ENCODE measurements at places on chromosomes 4 and X. TPM values are rescaled to one million over a fixed set of nuclear protein-coding genes. Genes with fewer than 3 reads are reported as not detected.

Gene ADAD1
- total RNA-seq = not detected

Gene MTMR1
- 10.5 TPM for total RNA-seq

Gene FRMPD4
- not detected for total RNA-seq

Gene CA5B
- 4.3 TPM for total RNA-seq

Gene BEX1
- total RNA-seq = not detected

Gene HPRT1
- 7.6 TPM for total RNA-seq

Gene DGKK
- not detected for total RNA-seq

Gene EPHA5
- total RNA-seq = not detected

Gene BMPR1B
- total RNA-seq = 0.31 TPM

DNA sequence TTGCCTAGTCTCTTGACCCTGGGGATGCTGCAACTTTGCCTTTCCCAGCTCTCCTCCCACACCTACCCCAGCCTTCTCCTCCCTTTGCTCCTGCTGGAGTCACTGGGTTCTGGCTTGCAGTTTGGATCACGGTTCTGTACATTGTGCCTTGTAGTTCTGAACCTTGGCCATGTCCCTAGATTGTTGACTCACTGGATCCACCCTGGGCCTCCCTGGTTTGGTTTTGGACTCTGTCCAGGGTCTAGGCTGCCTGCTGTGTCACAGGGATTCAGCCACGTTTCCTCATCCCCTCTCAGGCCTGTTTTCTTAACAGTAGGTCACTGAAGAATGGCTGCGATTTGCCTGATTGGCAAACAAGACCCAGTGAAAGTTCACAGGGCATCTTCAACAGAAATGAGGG is 11.5 kb upstream of the GABRE start:
- no peak for DNase-seq

DNA sequence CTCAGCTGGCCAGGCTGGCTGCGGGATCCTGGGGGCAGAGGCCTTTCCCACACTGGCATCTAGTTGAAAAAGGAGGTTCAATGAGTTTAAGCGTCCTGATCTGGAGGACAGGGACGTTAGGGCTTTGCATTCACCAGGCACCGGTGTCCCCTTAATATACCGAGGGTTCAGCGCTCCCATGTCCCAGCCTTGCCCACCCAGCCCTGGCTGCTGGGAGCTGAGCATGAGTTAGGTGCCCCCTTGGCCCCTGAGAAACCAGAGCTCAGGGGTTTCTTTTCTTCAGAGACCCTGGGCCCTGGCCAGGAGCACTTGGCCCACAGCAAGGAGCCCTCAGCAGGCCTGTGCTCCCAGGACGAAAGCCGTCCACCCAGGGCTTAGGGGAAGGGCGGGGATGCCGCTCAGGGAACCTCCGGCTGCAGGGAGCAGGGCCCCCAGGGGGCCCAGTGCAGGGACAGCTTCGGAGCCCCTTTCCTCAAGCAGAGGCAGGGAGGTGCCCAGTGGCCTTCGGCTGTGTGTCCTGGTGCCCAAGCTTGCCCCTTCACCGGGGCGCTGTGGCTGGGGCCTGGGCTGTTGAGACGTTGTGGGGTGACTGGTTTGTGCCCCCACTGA is 20.9 kb upstream of the DUSP9 start:
- DNase-seq = peak; percentile 16

- DNase-seq = no peak
These were observed 4.3 kb upstream of the MAP7D3 start for GRCh38 chrX:136255541-136255940.

GRCh38 chr4:128232719-128233118 is 54.9 kb downstream of the PGRMC2 start:
- DNase-seq = no peak

GRCh38 chr4:15233264-15233597 is 194.6 kb upstream of the C1QTNF7 start:
- DNase-seq = no peak

DNA sequence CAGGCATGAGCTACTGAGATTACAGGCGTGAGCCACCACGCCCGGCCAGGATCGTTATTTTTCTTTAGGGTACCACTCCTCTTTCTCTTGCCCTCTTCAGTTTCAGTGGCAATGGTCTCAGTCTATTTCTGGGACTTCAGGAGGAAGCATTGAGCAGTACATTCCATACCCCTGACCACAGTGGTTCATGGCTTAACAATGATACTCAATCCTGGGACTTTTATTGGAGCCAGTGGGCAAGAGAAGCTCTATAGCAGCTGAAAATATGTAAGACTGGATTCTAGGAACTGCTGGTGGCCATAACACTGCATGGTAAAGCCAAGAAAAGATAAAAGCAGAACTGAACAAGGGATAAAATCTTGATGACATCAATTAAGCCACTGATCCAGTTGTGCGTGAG is 5.8 kb upstream of the CCNA2 start:
- no peak for DNase-seq

- no peak for DNase-seq
These were observed 271.6 kb downstream of the CENPC start for GRCh38 chr4:67273666-67274065.

DNA sequence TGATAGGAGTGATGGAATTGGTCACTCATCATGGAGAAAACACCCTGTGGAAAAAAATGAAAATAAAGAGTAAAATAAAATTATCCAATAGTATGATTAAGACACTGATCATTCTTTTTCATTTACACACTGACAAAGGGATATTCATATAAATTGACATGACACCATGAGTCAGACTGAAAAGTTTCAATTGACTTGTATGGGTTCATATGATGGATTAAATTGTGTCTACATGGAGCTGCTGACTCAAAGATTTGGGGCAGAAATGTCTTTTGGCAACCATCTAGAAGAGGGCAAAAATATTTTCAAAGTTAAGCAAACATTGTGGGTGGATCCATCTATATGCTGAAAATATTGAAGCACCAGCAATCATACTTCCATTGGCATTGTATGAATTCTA is 153.4 kb upstream of the PPP3CA start:
- no peak for DNase-seq

DNA sequence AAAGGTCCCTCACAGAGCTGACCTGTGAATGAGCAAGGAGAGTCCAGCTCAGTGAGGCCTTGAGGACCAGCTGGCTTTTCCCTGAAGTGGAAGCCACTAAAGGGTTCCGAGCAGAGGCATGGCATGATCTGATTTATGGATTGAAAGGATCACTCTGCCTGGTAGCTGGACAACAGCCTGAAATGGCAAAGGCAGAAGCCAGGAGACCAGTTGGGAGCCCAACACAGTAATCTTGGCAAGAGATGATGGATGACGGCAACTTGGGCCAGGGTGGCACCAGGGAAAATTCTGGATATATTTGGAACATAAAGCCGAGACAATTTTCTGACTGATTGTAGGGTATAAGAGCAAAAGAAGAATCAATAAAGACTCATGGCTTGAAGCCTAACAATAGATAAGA is 69.3 kb upstream of the STIM2 start:
- DNase-seq = no peak

DNA sequence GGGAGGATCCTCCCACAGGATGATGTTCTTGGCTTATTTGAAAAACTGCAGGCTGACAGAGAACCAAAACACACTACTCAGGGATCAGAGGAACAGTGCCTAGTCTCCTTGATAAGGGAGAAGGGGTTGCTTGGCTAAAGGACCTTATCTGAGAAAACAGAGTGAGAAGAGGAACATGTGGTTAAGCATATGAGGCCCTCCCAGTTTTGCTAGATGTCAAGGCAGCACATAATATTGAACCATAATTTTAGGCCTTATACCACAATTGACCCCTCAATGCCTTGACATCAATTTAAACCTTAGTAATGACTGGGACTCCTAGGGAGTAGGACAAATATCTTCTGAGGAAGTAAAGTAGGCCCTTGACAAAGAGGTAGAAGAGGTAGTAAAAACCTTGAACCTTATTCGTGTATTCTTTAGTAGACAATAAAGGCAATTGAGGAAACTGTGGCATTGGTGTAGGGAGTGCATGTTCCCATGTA is 79.3 kb downstream of the TEX13C start:
- DNase-seq = no peak

DNA sequence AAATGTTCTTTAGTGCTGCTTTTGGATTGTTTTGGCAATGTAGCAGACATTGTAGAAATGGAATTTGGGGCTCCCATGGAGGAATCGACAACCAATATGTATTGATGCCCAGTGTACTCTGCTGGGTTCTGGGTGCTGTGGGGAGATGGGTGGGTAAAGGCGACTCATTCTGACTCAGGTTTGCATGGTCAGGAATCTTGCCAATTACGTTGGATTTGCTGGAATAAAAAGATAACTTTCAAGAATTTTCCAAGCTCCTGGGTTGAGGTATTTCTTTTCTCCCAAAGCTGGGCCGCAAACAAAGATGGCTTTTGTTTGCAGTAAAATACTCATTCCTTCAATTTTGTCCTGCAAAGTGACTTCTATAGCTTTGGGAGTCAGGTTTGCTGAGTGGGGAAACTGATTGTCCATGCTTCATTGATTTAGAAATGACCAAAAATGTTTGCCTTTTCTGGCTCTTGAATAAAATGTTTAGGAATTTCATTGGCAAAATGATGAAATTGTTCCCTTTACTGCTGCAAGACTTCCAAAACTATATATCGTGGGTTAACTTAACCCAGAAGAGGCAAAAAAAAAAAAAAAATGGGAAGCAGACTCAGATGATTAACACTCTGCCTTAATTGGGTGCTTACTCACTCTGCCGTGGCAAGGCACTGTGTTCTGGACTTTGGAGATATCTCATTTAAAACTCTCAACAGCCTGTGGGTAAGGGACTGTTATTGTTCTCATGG is 57.0 kb downstream of the RTL9 start:
- DNase-seq = no peak

DNA sequence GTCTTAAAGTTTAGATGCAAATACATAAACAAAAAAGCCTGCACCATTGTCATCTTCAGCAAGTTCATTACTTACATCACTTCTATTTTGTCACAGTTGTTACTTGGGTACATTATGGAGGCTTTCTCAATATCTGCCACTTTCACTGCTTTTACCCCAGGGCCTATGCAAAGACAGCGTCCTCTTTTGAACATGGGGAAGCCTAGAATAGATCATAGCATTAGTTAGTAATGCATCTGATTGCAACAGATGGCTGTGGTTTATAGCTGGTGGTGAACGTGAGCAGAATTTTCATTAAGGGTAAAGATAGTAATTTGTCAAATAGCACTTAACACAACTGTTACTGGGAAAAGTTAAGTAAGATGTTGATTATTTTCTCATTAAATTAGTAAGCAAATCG is 729 bp downstream of the CXCL11 start:
- DNase-seq = no peak

GRCh38 chrX:12329476-12329875 is 191.2 kb downstream of the FRMPD4 start:
- DNase-seq = no peak

DNA sequence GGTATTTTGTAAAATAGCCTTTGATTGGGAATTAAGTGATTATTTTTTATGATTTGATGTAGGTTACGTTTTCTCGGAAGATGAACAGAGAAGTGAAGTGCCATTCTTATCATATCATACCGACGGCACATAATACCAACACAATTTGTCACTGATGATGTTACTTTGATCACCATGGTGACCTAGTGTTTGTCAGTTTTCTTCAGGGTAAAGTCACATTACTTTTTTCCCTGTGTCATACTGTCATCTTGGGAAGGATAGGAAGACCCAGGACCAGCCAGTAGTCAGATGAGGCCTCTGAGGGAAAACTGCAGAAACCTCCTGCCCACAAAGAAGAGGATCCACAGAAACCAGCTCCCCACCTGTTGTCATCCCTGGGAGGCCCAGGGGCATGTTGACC is 1.3 kb upstream of the MAGEC1 start:
- no peak for DNase-seq

GRCh38 chrX:64265265-64265664 is 34.9 kb upstream of the ASB12 start:
- DNase-seq = no peak

GRCh38 chr4:113692809-113693411 is 68.6 kb downstream of the CAMK2D start:
- DNase-seq = no peak

GRCh38 chr4:85864259-85865205 is 389.6 kb downstream of the ARHGAP24 start:
- DNase-seq = no peak

- no peak for DNase-seq
These were observed 13.9 kb upstream of the GABRB1 start for GRCh38 chr4:47017494-47017893.

- DNase-seq = no peak
These were observed 12.9 kb upstream of the RAB33B start for GRCh38 chr4:139441029-139441428.

DNA sequence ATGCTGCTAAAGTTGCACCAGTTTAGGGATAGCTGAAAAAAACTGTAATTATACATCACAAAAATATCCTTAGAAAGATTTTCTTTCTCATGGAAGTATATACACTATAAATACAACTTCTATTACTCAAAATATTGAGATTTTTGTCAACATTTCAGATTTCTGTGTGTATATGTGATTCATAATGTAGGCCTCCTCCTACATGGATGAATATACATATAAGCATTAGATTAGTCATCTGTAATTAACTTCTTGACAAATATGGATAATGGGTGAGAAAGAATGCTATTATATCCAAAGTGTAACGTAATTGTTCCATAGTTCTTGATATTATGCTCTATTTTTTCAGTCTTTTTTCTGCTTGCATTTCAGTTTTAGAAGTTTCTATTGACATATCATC is 124.9 kb downstream of the CBLL2 start:
- DNase-seq = no peak

GRCh38 chr4:56463711-56464110 is 3.7 kb upstream of the SRP72 start:
- no peak for DNase-seq
